ENCODE measurements at places on chromosomes 3 and 15. TPM values are rescaled to one million over a fixed set of nuclear protein-coding genes. Genes with fewer than 3 reads are reported as not detected.

The AADACL2 gene
- total RNA-seq = not detected

DNA sequence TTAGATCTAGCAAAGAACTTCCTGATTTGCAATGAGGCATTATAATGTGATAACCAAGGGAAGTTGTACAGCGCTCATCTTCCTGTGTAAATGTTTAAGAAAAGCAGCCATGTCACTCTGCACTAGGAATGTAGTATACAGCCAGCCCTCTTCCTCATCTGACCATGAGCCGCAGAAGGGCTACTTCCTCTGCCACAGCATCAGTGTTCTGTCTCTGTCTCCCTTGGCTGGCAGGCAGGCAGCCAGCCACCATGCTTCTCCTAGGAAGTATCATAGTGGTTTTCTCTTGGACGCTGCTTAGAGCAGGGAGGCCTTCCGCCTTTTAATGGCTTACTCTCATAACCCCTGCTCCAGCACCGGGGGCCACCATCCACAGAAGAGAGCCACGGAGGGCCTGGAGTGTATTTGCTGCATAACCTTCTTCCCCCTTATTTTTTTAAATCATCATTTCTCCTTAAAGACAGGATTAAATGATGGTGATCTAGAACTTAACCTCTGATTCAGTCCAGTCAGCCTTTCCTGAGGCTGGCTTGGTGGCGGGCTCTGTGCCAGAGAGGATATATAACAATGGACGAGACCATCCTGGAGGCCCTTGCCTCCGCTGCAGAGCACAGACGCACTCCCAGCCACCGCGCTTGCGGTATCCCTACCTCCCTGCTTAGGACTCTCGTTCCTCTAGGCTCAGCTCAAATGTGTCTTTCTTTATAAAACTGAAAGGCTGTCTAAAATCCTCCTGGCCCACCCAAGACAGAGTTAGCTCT lies 57.3 kb upstream of the PLXNA1 start:
- H3K36me3 ChIP-seq = no peaks in the 10 kb centered on the region
- peaks cover 8% of the 10 kb centered on the region for H3K4me1 ChIP-seq
- no peak for DNase-seq

The PPP4R2 gene
- 143 TPM for total RNA-seq

The RTP1 gene
- 0.43 TPM for total RNA-seq

DNA sequence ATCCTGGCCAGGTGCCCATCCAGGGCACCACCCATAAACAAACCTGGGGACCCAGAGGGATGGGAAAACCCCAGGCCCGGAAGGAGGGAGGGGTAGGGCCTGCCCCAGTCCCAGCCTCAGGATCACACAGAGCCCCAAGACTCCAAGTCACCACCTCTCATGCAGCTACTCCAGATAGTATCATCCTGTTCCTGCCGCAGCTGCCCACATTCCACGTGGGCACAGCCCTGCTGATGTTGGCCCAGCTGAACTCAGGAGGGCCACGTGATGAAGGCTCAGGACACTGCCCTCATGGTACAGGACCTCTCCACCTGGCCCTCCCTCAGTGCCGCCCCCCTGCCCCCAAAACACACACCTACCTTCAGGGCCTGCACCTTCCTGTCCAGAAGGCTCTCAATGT lies 69.5 kb downstream of the CACNA2D2 start:
- H3K27ac ChIP-seq = no peak overlapping the region
- H3K4me3 ChIP-seq = no peak overlapping the region
- H3K27me3 ChIP-seq = no peaks in the 10 kb centered on the region
- H3K36me3 ChIP-seq = no peaks in the 10 kb centered on the region

The RAD51 gene
- total RNA-seq = 27.2 TPM

GRCh38 chr15:70964058-70964457 lies 71.4 kb downstream of the LRRC49 start:
- H3K4me3 ChIP-seq = no peak overlapping the region
- no peak overlapping the region for H3K27ac ChIP-seq
- H3K27me3 ChIP-seq = no peaks in the 10 kb centered on the region
- no peaks in the 10 kb centered on the region for H3K36me3 ChIP-seq

GRCh38 chr15:77312523-77312922 lies 107.4 kb downstream of the PEAK1 start:
- no peaks in the 10 kb centered on the region for H3K27me3 ChIP-seq
- no peak for DNase-seq
- H3K4me3 ChIP-seq = no peak overlapping the region
- no peaks in the 10 kb centered on the region for H3K36me3 ChIP-seq

The LRIG1 gene
- total RNA-seq = 169 TPM

GRCh38 chr15:67085818-67086636 lies 20.6 kb downstream of the SMAD3 start:
- H3K27me3 ChIP-seq = no peaks in the 10 kb centered on the region
- H3K27ac ChIP-seq = no peak overlapping the region
- H3K36me3 ChIP-seq = no peaks in the 10 kb centered on the region
- no peak overlapping the region for H3K4me3 ChIP-seq
- peaks cover 63% of the 10 kb centered on the region for H3K4me1 ChIP-seq

DNA sequence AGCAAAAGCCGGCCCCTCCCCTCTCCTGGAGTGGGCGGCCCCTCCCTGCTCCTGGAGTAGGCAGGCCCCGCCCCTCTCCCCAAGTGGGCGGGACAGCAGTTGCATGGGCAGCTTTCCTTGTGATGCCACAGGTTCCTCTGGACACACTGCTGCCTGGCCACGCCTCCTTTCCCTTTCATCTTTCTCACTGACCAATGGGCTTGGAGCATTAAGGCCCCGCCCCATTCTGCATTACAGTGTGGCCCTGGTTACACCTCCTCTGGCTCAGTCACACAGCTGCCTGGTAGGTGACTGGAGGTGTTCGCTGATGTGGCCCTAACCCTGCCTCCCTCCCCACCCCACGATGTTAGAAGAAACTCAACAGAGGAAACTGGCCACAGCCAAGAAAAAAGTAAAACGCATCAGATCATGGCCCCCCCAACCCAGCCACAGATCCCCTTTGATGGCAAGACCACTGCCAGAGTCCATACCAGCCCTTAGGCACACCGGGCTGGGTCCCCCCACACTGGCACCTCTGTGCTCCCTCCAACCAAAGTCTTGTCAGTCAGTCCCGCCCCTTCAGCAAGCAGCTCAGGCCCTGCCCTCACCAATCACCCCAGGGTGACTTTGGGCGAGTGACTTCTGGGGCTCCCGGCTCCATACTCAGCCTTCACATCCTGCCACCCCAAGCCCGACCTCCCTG lies 84.3 kb downstream of the ADAMTS7 start:
- H3K4me1 ChIP-seq = no peaks in the 10 kb centered on the region
- no peaks in the 10 kb centered on the region for H3K27me3 ChIP-seq
- peak; percentile 62 for DNase-seq

- peaks cover 49% of the 10 kb centered on the region for H3K4me1 ChIP-seq
- peak overlapping the region; percentile 43 for H3K4me3 ChIP-seq
- no peaks in the 10 kb centered on the region for H3K27me3 ChIP-seq
- peak; percentile 43 for DNase-seq
- H3K36me3 ChIP-seq = peaks cover 6% of the 10 kb centered on the region
- H3K27ac ChIP-seq = peak overlapping the region; percentile 94
Observed at GRCh38 chr3:112303764-112304325, 9.8 kb upstream of the SLC9C1 start.

The RARRES1 gene
- 0.62 TPM for total RNA-seq

The CCDC13 gene
- total RNA-seq = not detected

The IQCH gene
- total RNA-seq = 21.0 TPM

The OSBPL10 gene
- total RNA-seq = 5.1 TPM

The GPR149 gene
- total RNA-seq = not detected

GRCh38 chr3:56789076-56789475 lies 12.7 kb downstream of the ARHGEF3 start:
- H3K4me1 ChIP-seq = no peaks in the 10 kb centered on the region
- H3K36me3 ChIP-seq = no peaks in the 10 kb centered on the region
- no peak for DNase-seq
- H3K4me3 ChIP-seq = no peak overlapping the region
- H3K27me3 ChIP-seq = no peaks in the 10 kb centered on the region

The CNTN3 gene
- 0.21 TPM for total RNA-seq

- H3K27ac ChIP-seq = no peak overlapping the region
- H3K36me3 ChIP-seq = no peaks in the 10 kb centered on the region
- no peak overlapping the region for H3K4me3 ChIP-seq
- no peaks in the 10 kb centered on the region for H3K27me3 ChIP-seq
- peaks cover 4% of the 10 kb centered on the region for H3K4me1 ChIP-seq
- no peak for DNase-seq
Observed at GRCh38 chr15:90862964-90863778, 5.2 kb upstream of the FURIN start.

DNA sequence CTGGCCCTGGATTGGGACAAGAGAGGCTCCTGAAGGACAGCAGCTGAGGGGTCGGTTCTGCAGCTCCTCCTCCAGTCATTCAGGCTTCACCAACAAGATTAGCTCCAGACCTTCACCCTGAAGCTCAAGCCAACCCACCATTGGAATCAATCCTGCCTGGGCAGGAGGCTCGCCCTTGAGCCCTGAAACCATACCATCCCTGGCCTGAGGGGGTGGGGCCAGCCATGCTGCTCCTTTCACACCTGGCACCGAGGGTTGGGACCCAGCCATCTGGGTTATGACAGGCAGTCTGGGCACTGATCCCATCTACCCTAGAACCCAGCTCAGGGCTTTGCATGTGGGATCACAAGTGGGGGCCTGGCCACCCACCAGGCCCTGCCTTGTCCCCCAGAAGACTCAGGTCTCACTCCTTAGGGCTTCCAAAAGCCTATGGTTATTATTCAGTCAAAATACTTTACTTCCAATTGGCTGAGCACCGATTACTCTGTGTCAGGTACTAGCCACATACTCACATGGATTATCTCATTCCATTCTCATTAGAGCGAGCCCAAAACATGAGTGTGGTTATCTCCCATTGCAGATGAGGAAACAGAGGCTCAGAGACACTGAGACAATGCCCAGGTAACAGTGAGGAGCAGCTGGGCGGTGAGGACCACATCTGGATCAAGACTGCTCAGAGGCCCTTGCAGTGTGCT lies 3.1 kb downstream of the ABHD14B start:
- no peaks in the 10 kb centered on the region for H3K36me3 ChIP-seq
- peaks cover 47% of the 10 kb centered on the region for H3K4me1 ChIP-seq
- peaks cover 24% of the 10 kb centered on the region for H3K27me3 ChIP-seq
- DNase-seq = no peak

The MASP1 gene
- 3.3 TPM for total RNA-seq

- H3K36me3 ChIP-seq = no peaks in the 10 kb centered on the region
- H3K4me1 ChIP-seq = no peaks in the 10 kb centered on the region
- no peaks in the 10 kb centered on the region for H3K27me3 ChIP-seq
- no peak for DNase-seq
- H3K27ac ChIP-seq = no peak overlapping the region
Observed at GRCh38 chr15:72873379-72874233, 90.0 kb upstream of the ADPGK start.

The CIDEC gene
- not detected for total RNA-seq

GRCh38 chr3:32200992-32201758 lies 37.3 kb upstream of the CMTM8 start:
- no peaks in the 10 kb centered on the region for H3K36me3 ChIP-seq
- no peak overlapping the region for H3K4me3 ChIP-seq
- no peaks in the 10 kb centered on the region for H3K27me3 ChIP-seq
- H3K27ac ChIP-seq = no peak overlapping the region
- DNase-seq = no peak

The PTX3 gene
- total RNA-seq = 9.1 TPM

GRCh38 chr3:76826861-76827260 lies 213.0 kb upstream of the ROBO2 start:
- H3K27ac ChIP-seq = no peak overlapping the region
- H3K36me3 ChIP-seq = no peaks in the 10 kb centered on the region
- no peak overlapping the region for H3K4me3 ChIP-seq
- no peaks in the 10 kb centered on the region for H3K4me1 ChIP-seq
- no peaks in the 10 kb centered on the region for H3K27me3 ChIP-seq

The RTP3 gene
- not detected for total RNA-seq

DNA sequence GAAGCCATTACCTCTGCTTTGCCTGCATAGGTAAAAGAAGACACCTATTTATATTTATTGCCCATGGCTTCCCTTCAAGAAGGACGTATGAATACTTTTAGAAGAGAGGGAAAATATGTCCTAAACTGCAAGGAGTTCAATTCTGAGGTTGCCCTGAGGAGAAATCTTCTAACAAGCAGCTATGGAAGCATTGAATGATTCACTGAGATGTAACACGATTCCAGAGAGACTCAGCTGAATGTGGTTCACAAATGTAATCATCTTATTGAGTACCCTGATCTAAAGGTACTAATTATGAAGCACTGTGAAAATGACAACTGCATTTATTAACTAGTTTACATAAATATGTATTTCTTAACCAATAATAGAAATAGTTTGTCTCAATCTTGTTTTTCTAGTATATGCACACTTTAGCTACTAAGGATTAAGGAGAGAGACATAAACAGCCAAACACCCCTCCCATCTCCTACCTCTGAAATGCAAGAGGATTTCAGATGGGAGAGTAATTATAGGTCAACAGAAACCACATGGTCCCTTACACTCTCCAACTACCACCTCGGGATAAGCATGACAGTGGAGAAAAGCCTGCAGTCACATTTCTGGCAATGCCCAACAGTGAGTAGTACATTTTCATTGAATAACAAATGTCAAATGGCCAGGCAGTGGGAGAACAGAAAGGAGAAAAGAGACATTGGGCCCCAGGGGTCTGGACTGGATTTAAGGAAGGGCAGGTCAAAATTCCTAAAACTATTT lies 506.2 kb upstream of the IL12A start:
- no peak overlapping the region for H3K4me3 ChIP-seq
- H3K4me1 ChIP-seq = no peaks in the 10 kb centered on the region
- no peak for DNase-seq
- H3K27me3 ChIP-seq = no peaks in the 10 kb centered on the region

GRCh38 chr3:98733053-98733811 lies 29.9 kb upstream of the ST3GAL6 start:
- no peak overlapping the region for H3K27ac ChIP-seq
- H3K27me3 ChIP-seq = peaks cover 23% of the 10 kb centered on the region
- no peaks in the 10 kb centered on the region for H3K36me3 ChIP-seq
- peaks cover 11% of the 10 kb centered on the region for H3K4me1 ChIP-seq
- peak overlapping the region; percentile 69 for H3K4me3 ChIP-seq
- DNase-seq = peak; percentile 67

The B2M gene
- 120 TPM for total RNA-seq

The ALDH1A2 gene
- 30.8 TPM for total RNA-seq

- no peaks in the 10 kb centered on the region for H3K4me1 ChIP-seq
- no peaks in the 10 kb centered on the region for H3K36me3 ChIP-seq
- no peak for DNase-seq
- no peaks in the 10 kb centered on the region for H3K27me3 ChIP-seq
- H3K27ac ChIP-seq = no peak overlapping the region
- no peak overlapping the region for H3K4me3 ChIP-seq
Observed at GRCh38 chr3:27322634-27323033, 46.5 kb downstream of the NEK10 start.

Measured in neural progenitor cell (in vitro differentiated cells).